ENCODE measurements at places on chromosomes 11 and 22.

DNA sequence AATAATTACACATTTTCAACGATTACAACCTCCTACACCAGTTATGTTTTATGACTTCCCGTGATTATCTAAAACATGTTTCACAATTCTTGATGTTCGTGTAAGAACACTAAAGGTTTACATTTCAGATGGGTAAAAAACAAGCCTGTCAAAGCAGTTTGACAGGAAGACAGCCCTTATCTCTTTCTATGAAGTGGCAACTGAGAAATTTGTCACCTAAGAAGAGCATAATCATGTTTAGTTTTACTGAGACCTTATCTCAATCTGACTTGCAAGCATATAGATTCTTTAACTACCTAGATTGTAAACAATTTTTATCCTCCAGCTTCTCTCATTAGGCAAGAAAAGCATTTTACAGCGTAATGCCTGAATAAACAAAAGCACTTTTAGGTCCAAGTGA lies 218.4 kb upstream of the ZBED5 start:
- no peak for DNase-seq

DNA sequence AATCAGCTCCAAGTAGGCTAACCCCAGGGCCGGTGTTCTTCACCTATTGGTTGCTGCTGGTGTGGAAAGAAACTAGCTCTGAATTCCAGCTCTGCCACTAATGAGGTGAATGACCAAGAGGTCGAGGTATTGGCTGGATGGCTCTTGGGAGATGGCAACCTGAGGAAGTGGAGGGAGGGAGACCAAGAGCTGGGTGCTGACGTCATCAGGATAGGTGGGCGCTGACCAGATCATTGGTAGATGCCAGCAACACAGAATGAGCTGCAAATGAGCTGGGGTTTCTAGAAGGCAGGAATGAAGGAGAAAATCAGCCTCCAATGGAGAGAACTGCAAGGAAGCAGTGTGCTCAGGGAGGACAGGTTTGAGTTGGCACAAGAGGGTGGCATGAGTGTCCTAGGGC lies 14.7 kb upstream of the CSF2RB start:
- no peak for DNase-seq

DNA sequence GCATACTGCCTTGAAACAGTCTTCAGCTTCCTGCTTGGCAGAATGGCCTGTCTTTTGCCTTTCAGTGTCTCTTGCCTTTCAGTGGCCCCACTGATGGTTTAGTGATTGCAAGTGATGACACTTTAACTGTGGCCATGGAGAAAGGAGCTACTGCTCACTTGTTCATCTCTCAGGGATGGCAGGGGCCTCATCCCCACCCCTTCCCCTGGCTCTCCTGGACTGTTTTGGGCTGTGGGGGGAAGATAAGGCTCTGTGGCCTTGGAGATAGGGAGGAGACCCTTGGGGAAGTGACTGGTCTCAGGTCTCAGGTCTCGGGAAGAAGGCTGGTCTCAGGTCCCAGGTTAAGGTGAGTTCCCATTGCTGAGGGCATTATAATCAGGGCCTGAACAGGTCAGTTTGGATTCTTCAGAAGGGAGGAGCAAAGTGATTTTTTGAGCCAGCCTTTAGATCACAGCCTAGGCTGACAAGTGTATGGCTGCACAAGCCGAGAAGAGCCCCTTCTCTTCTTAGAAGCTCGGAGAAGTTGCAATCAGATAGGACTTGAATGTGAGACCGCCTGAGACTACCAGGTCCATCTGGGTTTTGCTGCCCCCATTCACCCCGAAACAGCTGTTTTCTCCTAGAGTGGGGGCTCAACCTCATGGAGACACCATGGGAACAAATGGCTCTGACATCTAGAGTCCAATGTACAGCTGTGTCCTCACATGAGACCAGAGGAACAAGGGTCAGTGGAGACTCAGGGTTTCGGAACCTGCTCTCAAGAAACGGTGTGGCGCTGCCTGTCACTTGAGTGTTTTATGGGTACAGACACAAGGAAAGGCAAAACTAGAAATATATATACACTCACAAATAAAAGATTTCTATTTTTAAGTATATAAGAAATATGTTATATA lies 15.9 kb upstream of the P2RY2 start:
- no peak for DNase-seq

DNA sequence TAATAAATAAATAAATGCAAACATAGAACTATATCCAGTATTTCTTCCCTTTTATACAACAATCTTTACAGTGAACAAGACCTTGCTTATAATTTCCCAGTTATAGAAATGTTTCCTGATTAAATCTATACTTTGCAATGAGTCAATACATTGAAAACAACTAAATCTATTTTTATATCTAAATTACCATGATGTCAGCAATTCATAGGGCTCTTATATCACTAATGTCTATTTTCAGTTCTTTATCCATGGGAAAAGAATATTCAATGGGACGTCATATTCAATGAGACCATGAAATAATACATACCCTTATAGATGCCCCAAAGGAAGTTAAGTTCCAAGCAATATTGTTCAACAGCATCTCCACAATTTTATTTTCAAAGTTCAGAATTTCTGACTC lies 359.9 kb downstream of the CASP12 start:
- DNase-seq = no peak

GRCh38 chr11:7910286-7910788 lies 20.7 kb downstream of the OR10A6 start:
- DNase-seq = no peak

DNA sequence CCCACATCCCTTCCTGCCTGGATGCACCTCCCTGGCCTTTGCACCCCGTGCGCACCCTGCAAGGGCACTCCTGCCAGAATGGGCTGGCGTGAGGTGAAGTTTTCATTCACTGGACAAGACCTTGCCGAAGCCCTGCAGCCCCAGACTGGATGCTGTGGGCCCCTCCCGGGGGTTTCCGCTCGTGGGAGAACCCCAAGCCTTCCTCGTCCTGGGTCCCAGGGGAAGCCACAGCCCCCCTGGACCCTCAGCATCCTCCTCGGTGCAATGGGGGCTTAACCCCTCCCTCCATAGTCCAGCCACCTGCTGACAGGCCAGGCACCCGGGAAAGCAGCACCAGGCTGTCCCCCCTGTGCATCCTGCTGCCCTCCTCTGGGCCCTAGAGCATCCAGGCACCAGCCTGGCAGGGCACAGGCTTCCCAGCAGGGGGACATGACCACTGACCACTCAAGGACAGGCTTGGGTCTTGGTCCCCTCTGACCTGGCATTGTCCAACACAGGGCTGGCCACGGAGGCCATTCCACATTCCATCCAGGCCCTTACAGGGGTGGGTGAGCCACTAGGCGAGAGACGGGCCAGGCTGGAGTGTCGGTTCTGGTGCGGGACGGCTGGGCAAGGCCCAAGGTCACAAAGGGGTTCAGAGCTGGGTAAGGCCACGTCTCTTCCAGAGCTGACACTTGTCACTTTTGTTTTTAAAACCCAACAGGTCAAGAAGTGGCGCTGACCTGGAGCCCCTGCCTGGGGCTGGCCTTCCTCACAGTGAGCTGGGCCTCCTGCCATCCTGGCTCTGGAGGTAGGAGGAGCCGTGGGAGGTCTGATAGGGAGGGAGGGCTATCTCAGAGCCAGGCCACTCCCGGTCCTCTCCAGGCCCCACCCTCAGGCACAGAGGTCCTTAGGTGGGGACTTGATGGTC lies 41.5 kb upstream of the PPARA start:
- DNase-seq = no peak

- no peak for DNase-seq
Measured at GRCh38 chr22:32846780-32847491, 45.4 kb downstream of the TIMP3 start.

DNA sequence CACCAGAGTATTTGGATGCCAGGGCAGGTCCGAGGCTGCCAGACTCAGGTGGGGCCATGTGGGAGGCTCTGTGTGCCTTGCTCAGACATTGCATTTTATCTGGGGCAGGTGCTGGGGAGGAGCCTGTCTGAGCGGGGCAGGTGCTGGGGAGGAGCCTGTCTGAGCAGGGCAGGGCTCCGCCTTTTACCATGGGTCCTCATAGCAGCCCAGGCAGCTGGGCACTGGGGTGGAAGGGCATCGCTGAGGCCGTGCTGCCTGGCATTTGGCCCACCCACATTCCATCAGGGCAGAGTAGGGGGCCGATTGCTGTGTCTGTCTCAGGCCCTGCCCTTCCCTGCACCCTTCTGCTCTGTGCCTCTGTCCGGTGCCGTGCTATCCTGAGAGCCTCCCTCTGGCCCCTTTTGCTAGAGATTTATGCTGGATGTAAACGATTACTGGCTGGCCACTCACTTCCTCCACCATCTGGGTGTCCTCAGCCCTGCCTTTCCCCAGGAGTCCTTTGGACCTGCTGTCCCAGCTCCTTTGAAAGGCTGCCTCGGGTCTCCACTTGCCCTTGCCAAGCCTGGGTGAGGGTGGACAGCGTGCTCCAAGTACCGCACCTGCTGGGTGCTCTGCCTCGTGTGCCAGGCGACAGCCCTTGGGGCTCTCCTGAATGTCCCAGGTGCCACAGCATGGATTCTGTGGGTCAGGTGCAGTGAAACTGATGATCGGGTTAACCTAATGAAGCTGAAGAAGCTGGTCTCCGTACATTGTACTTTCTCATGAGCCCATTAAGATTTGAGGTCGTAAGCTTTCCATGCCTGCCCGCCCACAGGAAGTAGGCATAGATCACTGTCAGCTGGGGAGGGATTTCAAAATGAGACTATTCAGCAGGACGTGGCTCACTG lies 281.6 kb downstream of the TBC1D22A start:
- DNase-seq = peak; percentile 83

GRCh38 chr11:14969901-14970323 lies 2.2 kb downstream of the CALCA start:
- DNase-seq = no peak

DNA sequence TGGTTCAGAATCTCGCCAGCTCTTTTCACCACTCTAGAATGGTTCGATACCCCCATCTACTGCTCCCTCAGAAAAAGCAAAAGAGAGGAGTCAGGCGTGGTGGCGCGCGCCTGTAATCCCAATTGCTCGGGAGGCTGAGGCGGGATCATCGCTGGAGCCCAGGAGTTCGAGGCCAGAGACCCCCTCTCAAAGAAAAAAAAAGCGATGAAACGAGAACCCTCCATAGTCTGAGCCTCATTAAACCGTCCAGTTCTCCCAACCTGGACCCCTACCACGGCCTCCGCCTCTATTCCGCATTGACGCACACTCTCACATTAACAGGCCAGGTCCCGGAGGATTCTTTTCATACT lies 439 bp downstream of the SPA17 start:
- no peak for DNase-seq

GRCh38 chr11:65329478-65329877 lies 4.2 kb upstream of the DPF2 start:
- no peak for DNase-seq

DNA sequence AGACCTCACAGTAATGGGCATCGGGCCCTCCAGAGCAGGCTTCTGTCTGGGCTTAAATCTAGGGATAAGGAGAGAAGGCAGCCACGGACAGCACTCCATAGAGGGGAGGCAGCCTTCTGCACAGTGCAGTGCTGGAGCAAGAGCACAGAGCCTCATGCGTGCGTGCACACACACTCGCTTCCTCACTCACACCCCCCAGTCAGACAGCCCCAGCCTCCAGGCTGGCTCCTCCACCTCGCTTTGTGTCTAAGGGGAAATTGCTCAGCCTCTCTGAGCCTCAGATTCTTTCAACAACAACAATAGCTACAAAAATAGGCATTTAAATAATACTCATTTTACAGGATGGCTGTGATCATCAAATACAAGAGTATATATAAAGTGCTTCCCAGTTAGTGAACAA lies 26.7 kb upstream of the ETS1 start:
- no peak for DNase-seq

DNA sequence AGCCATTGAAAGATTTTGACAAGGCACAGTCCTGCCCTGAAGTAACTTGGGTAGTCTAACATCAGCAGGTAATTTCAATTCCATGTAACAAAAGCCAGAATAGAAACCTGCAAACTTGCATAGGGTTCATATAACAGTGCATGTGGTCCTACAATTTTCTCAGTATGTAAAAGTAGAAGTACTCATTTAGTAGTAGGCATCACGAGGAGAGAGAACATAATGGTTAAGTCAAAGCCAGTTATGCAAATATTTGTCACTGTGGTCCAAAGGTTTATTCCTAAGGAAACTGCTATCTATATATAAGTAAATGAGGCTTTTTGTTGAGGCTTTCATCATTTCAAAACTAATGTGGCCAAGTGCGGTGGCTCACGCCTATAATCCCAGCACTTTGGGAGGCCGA lies 10.1 kb downstream of the ATP5MG start:
- DNase-seq = no peak

DNA sequence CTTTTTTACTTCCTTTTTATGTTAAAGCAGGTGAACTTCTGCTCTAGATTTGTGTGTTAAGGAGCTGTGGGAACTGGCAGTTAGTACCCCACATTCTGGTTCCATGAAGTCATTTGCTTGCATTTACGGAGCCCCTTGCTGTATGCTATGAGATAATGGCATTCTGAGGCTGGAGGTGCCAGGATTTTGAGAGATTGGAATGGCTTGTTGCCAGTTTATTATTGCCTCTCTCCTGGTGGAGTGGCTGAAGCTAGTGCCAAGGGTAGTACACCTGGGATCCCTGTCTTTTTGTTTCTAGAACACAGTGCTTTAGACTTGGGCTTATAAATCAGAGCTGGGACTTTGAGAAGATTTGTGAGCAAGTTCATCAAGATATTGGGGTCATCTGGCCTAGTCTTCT lies 73.8 kb downstream of the STIM1 start:
- DNase-seq = no peak

- peak; percentile 26 for DNase-seq
Measured at GRCh38 chr22:37823134-37823985, at the start of gene GALR3. Gene GALR3, plus strand, starts transcription at chr22:37823382. Its CDS starts 25 bp downstream, at chr22:37823407.

DNA sequence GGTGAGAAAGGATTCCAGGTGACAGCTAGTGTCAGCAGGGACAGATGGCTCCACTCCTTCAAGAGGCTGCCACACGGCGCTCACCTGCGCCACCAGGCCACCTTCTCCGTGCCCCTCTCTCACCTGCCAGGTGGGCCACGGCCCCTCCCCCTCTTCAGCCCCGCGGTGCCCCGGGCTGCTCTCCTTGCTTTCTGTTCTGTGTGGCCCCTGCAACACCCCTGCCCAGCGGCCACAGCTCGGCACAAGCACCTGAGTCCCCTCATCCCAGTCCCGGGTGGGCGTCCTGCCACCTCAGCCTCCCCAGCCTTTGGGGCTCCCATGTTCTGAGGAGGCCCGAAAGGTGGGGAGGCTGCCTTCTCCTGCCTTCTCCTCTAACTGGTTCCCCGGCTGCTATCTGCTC lies 46.4 kb downstream of the APOL1 start:
- DNase-seq = no peak

DNA sequence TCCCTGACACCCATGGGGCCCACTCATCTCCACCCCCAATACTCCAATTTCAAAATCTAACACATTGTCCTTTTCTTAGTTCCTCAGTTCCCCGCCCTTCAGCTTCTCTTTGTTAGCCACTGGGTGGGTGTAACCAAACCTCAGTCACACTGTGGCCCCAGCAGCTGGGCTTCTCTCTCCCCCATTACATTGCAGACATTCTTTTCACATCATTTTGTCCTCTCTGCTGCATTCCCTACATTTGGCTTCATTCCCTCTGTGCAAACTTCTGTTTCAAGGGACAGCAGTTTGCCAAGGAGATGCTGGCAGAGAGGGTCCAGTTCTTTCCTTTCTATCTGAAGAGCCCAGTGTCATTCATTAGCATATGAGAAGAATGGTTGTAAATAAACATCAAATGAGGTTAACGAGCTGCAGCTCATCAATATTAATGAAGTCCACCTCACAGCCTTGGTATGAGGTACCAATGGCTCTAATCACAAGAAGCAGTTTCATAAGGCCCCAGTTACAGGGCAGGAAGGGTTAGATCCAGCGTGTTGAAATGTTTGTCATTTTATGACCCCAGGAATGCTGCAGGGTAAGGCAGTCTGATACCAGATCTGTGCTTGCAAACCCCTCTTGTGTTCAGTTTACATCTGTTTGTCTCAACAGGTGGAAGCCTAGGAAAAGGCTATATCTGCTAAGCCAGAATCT lies 72.3 kb downstream of the ARFGAP2 start:
- DNase-seq = no peak

- DNase-seq = no peak
Measured at GRCh38 chr11:33772300-33772699, 2.0 kb downstream of the FBXO3 start.

Measured in DMS153 (cell line).